ENCODE measurements at places on chromosomes 4 and X.
A peak's percentile ranks its signal among the peaks of the same experiment; 100 is the strongest.

DNA sequence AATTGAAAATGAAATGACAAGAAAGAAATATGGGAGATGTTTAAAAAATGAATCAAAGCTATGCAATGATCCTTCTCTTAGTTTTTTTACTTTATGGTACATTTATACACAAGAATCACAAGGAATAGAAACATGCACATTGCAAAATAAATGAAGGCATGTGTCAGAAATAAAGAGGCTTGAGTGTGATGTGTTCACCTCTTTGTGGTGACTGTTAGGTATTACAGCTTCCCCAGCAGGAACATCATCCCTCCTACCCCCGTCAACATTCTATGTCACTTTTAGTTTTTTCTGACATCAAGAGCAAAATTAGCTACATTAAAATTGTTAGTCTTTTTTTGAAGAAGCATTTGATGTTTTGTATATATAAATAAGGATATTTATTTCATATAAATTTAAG, 214.8 kb downstream of the SLC4A4 start:
- DNase-seq: no peak

DNA sequence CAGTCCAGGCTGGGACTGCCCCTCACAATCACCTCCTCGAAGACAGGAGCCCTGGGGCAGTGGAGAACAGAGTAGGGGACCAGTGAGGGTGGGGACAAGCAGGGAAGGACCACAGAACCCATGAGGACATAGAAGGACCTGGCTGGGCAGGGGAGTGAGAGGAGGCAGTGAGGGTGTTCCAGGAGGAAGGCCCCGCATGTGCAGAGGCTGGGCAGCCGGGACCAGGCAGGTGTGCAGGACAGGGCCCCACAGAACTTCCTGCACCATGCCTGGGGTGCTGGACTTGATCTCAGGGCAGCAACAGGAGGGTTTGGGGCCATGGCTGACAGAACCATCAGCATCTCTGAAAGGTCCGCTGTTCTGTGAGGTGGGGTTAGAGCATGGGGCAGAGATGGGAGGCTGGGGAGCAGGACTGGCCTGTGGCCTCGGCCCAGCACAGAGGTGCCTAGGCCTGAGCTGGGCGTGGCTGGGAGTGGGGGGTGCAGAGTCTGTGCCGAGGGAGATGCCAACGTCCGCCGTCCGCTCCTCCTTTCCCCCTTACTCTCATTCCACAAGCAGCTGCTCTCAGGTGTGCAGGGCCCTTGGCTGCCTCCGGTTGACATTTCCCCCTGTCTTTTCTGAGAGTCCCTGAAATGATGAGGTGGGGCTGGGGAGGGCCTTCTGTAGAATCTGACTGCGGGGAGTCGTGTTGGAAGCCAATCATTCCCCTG, 40.8 kb downstream of the EVC start:
- DNase-seq: no peak

- peak; percentile 23 for DNase-seq
Observed at GRCh38 chr4:98601708-98602107, 56.7 kb downstream of the TSPAN5 start.

GRCh38 chrX:9510366-9510765, 45.5 kb downstream of the TBL1X start:
- no peak for DNase-seq

GRCh38 chr4:154719087-154719486, 24.7 kb upstream of the LRAT start:
- DNase-seq: no peak

Data from CD4-positive, alpha-beta T cell treated with Interleukin-4 for 1 hour (primary cell).